ENCODE measurements at places on chromosomes 5 and 9.

DNA sequence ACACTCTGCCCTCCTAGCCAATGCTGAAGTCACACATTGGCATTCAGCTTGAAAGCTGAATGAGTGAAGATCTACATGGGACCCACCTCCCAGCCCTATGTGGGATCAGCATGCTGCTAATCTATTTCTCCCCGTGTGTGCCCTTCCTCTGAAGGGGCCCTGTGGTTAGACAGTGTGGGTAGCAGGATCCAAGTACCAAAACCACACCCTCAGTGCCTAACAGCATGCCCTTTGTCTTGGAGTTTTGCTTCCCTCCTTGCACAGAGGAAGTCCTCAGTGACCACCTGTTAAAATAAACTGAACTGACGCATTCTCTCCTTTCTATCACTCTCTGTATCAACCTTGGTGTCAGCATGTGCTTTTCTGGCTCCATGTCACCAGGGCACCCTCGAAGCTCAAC, 25.0 kb downstream of the SH3TC2 start:
- DNase-seq, result peak; percentile 89

DNA sequence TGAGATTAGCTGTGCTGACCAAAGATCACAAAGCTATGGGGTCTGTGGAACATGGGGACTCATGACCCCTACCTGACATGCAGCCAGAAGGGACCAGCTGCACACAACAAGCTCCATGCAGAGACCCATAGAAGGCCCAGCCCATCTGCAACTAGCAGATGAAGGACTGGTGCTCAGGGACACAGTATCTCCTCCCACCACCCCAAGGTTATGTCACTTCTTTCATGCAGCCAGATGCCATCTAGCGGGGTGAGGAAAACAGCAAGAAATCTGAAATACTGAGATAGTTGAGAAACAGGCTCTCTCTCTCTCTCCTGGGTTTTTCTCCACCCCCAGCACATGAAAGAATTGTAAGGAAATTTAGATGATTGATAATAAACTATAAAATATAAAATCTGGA, 161.3 kb upstream of the DAPK1 start:
- peak; percentile 40 for DNase-seq

DNA sequence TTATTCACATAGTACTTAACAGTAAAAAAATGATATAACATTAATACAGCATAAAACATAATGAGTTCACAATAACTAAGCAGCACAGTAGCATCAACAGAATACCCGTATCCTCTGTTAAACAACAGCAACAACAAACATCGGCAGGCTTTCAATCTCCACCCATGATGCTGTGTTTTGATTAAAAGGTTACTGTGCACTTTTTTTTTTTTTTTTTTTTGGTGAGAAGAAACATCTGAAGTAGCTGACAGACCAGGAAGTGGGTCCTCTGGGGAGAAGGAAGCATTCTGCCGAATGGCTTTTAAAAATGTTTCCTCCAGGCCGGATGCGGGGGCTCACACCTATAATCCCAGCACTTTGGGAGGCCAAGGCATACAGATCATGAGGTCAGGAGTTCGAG, 282.3 kb downstream of the EPB41L4A start:
- no peak for DNase-seq

- no peak for DNase-seq
Measured at GRCh38 chr5:151917904-151918303, 6.7 kb downstream of the GLRA1 start.

GRCh38 chr5:130541617-130542221, 623.3 kb downstream of the HINT1 start:
- peak; percentile 48 for DNase-seq

DNA sequence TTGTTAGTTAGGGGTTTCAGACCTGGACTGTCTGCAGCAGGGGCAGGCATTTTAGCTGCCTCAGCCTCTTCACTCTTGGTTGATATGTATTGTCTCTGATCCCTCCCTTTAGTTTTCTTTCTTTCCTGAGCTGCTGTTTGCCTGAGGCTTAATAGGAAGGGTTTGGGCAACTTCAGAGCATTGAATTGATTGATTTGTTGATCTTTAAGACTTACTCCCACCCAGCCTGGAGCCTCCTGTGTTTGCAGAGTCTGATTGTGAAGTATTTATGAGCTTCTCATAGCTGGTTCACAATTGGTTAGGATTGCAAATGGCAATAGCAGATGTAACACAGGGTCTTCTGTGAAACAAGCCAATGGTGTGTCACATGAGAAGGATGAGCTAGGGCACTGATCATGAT, 671.8 kb upstream of the SEMA6A start:
- no peak for DNase-seq

DNA sequence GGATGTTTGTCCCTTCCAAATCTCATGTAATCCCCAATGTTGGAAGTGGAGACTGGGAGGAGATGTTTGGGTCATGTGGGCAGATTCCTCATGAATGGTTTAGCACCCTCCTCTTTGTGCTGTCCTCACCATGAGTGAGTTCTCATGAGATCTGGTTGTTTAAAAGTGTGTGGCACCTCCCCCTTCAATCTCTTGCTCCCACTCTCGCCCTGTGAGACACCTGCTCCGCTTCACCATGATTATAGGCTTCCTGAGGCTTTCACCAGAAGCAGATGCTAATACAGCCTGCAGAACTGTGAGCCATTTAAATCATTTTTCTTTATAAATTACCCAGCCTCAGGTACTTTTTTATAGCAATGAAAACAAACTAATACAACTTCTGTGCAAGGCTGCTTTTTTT, 127.3 kb upstream of the CCDC152 start:
- no peak for DNase-seq

GRCh38 chr9:109887079-109887478, 107.1 kb downstream of the PALM2AKAP2 start:
- DNase-seq, result peak; percentile 30

GRCh38 chr5:5609935-5610334, 187.5 kb downstream of the ICE1 start:
- no peak for DNase-seq

GRCh38 chr9:70947086-70947485, 174.3 kb downstream of the TRPM3 start:
- DNase-seq, result no peak

- no peak for DNase-seq
Measured at GRCh38 chr5:171315386-171315891, 6.4 kb downstream of the TLX3 start.

GRCh38 chr5:17413691-17414090, 84.3 kb upstream of the TAF11L2 start:
- no peak for DNase-seq

- no peak for DNase-seq
Measured at GRCh38 chr5:107724642-107725041, 53.9 kb upstream of the EFNA5 start.

DNA sequence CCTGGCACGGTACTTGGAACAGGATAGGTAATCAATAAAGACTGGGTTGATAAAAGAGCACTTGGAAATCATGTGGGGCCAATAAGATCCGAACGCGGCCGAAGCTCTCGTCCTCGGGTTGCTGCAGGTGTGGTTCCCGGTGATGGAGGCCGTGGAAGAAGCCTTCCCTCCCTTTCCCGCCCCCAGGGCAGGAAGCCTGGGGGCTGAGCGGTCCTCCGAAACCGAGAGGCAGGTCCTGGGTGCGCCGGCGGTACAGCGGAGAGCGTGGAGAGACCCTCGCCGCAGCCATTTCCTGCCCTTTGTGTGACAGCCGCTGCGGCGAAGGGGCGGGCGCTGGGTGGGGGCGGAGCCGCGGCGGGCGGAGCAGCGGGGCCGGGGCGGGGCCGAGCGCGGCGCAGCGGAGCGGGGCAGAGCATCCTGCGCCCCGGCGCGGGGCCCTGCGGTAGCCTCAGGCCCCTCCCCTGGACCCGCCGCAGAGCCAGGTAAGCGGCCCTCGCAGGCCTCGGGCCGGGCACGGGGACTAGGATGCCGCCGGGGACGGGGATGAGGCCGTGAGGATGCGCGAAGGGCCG, at the start of gene CYFIP2:
CYFIP2 (plus strand) TSS at position 410 of the 572 bp plus-strand sequence. CDS start 19,239 bp downstream, outside the sequence.
- DNase-seq, result peak; percentile 66

- DNase-seq, result no peak
Measured at GRCh38 chr9:123138163-123138562, 104.7 kb downstream of the GPR21 start.

GRCh38 chr9:18579536-18579935, 105.6 kb downstream of the ADAMTSL1 start:
- no peak for DNase-seq

- DNase-seq, result no peak
Measured at GRCh38 chr9:102049586-102050246, 311.3 kb upstream of the GRIN3A start.

DNA sequence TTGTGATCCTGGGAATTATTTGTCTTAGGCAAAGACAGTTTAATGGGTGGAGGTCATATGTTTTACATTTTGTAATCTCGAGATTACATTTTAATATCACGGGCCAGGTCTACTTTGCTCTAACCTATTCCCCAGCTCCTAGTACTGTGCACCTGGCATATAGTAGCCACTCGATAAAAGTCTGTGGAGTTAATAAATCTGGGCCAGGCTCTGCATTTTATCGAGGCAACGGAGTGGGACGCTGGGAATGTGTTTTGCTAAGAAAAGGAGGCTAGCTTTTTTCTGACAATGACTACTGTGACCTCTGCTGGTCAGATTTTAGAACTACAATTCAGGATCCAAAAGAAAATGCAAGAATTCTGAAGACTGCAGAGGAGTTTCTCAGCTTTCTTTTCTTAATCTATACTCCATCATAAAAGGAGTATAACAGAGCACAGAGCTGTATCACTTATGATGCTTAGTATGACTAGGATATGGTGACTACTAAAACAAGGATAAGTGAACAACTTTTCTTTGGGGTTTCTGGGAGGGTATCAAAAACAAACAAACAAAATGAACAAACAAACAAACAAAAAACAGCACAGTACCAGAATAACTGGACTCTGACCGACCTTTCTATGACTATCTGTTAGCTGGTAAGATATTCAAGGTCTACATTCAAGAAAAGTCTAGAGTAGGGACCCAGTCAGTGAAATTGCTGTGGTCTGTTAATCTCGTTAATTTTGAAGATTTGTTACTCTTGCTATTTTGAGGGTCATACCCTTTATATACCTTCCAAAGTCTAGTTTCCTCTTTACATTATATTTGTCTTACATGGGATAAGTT, 46.1 kb upstream of the CER1 start:
- DNase-seq, result peak; percentile 61

GRCh38 chr9:121976751-121977150, 116.4 kb downstream of the TTLL11 start:
- no peak for DNase-seq

GRCh38 chr9:105459336-105459735, 11.5 kb downstream of the FSD1L start:
- no peak for DNase-seq

- DNase-seq, result no peak
Measured at GRCh38 chr9:128259156-128259555, 16.7 kb downstream of the GOLGA2 start.

- DNase-seq, result no peak
Measured at GRCh38 chr5:139783436-139783965, 12.1 kb upstream of the PSD2 start.

DNA sequence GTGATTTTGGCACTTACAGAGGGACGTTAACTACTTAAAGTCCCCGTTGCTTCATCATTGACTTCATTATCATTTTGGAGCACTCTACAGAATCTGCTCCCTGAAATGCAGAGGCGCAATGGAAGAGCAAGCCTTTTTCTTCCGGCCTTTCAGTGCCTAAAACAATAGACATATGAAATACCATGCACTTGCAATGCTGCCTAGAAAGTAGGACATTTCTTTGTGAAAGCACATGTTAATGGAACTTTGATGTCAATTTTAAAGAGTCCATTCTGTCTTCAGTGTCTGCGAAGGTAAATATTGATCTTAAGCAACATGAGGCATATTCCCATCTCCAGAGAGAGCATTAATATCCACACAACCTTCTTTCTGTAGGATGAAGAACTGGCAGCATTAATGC, 36.3 kb downstream of the ITGA2 start:
- no peak for DNase-seq

DNA sequence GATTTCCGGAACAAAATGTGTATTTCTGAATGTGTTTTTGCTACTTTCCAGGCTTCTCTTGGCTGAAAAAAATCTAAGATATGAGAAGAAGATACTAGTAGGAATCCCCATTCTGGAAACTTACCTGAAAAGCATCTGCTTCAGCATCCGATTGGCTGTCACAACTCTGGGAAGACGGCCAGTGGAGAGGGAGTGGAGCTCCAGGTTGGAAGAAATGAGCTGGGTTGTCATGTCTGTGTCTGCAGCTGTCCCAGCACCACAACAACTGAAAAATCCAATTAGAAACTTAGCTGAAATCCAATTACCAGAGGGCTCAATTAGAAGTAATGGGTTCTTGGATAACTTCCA, 3.0 kb downstream of the PSMB7 start:
- no peak for DNase-seq

- no peak for DNase-seq
Measured at GRCh38 chr5:81639556-81639955, 111.3 kb downstream of the SSBP2 start.

DNA sequence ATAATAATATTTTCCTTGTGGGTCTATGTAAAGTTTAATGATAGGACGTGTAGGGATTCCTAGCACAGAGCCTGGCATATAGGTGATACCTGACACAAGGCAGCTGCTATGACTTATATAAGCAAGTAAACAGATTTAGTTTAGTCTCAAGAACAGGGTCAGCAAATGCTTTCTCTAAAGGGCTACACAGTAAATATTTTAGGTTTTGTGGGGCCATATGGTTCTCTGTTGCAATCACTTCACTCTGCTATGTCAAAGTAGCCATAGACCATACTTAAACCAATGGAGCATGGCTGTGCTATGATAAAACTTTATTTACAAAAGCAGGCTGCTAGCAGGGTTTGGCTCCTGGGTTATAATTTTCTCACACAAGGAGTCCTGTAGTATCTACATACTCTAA, 204.8 kb upstream of the KLF4 start:
- no peak for DNase-seq

DNA sequence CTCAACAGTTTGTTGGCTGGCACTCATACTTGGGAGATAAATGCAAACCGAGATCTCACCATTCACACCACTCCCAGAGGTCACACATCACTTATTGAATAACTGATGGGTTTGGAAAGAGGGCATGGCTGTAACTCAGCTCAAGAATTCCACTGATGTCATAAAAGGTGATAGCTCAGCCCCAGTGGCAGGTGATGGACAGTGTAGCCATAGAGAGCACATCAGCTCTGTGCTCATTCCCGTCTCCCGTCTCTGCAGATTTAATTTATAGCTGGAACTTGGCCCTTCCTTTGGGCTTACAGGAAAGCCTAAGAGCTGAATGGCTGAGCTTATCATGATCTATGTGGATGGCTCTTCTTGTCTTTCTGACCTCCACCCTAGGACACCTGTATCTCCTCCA, 59.8 kb downstream of the INSYN2B start:
- DNase-seq, result no peak

- peak; percentile 36 for DNase-seq
Measured at GRCh38 chr5:144467792-144468191, 297.1 kb downstream of the KCTD16 start.

DNA sequence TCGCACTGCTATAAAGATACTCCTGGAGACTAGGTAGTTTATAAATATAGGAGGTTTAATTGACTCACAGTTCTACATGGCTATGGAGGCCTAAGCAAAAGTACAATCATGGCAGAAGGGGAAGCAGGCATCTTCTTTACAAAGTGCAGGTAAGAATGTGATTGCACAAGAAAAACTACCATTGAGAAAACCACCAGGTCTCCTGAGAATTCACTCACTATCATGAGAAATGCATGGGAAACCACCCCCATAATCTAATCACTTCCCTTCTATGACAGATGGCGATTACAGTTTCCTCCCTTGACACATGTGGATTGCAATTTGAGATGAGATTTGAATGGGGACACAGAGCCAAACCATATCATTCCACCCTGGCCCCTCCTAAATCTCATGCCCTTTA, 121.2 kb upstream of the ST8SIA4 start:
- peak; percentile 38 for DNase-seq

- DNase-seq, result peak; percentile 98
Measured at GRCh38 chr5:170278611-170279458, 18.7 kb downstream of the LCP2 start.

All from NB4 (cell line).